ENCODE measurements at places on chromosomes 12 and 14.

GRCh38 chr14:23829736-23830471, 123.7 kb upstream of the DHRS4 start:
- DNase-seq = no peak

- DNase-seq = no peak
Measured at GRCh38 chr14:55071870-55072640, 20.6 kb downstream of the MAPK1IP1L start.

- DNase-seq = no peak
Measured at GRCh38 chr12:117622741-117623140, 261.3 kb upstream of the NOS1 start.

DNA sequence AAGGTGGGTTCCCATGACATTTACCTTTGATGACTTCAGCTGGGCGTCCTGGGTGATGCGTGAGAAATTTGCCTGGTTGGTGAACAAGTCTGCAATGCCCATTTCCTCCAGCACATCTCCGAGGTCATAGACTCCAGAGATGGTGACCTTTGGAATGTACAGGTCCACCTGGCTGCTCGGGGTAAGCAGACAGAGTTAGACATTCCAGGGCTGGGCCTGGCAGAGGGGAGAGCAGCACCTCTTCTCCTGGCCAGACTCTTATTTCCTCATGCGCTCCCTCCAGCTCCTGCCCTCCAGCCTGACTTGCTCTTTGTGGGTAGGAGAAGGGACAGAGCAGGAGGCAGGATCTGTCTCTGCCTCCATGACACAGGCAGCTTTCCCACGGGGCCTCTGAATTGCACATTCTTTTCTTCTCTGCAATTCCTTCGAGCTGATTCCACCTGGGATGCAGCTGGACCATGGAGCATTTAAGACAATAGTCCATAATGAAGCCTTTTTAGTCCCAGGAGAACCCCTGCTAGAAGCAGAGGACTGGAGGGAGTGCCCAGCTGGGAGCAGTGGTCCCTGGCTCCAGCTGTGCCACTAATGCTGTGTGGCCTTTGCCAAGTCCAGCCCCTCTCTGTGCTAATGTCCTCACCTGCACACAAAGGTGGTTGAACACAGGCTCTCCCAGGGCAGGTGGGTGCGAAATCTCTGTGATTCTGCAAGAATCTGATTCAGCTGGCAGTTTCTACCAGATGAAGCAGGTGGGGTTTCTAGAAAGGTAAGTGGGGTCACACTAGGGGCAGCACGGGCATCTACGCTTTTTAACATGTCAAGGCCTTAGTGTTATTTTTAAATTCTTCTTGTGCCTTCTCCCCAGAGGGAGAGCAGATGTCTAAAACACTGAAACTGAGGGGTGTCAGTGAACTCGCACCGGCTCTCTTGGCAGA, 13.2 kb upstream of the SERPINA10 start:
- DNase-seq = no peak

DNA sequence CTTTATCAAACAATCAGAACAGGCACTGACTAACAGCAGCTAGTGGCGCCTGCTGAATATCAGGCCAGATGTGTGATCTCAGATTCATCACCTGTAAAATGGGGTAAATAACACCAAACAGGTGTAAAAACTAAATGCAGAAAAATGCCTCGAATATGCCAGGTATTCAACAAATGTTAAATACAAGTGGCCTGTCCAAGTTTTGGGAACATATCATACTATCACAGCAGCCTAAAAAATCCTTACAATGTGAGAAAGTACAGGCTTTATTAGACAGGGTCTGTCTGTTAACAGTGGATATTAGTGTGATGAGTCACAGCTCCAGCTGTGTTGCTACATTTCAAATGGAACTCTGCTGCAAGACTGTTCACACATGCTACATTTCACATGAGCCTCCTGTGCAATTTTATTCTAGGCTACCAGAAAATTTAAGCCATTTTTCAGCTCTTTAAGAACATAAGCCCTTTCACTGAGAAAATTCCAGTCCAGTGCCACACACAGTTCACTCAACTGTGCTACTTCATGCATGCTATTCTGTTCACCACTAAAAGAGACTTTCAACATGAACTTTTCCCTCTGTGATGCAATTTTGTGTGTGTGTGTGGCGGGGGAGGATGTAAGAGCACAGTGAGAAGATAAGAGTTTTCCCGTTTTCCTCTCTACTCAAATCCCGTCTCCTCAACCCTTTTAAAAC, 56.7 kb downstream of the MSRB3 start:
- DNase-seq = no peak

GRCh38 chr12:26406391-26406790, 211.0 kb downstream of the SSPN start:
- DNase-seq = no peak

- no peak for DNase-seq
Measured at GRCh38 chr12:89038831-89039512, 313.3 kb downstream of the DUSP6 start.
